IPS DF 6.9 (cell line): ENCODE measurements at places on chromosomes 5 and 9.

DNA sequence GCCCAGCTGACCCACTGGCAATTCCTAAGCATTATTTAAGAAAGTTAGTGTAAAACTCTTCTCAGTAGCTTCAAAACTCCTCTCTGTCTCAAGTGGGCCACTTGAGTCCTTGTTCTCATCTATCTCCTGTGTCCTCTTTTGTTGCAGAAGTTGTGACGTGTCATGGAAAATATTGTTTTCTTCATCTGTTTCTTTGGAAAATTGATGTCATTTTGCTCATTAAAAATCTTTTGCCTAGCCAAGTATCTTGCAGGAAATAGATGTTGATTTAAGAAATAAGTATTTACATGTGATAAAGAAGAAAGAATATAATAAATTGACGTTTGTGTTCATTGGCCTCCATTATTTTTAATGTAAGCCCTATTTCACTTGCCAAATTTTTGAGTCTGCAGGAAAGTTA lies 1158.4 kb upstream of the SEMA6A start:
- H3K27ac ChIP-seq, result no peak overlapping the region
- no peak overlapping the region for H3K4me3 ChIP-seq
- DNase-seq, result no peak

DNA sequence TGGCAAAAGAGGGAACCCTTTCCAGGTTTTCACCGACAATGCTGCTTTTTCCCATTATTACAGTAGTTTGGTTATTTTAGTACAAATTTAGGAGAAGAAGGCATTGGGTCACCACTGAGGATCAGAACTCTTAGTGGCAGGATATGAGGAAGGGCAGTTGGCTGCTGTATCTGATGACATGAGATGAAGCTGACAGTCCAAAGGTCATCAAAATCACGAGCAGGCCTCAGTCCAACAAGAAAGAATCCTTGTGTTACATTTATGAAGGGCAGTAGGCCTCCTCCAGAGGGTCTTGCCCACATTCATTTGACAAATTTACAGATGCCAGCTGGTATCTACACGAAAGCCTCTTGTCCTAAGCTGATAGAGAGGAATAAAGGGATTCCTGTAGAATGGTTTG lies 49.5 kb upstream of the COL15A1 start:
- H3K4me1 ChIP-seq, result no peaks in the 10 kb centered on the region
- H3K36me3 ChIP-seq, result no peaks in the 10 kb centered on the region
- H3K27ac ChIP-seq, result no peak overlapping the region
- no peak for DNase-seq

GRCh38 chr5:132190161-132190817 lies 37.4 kb downstream of the P4HA2 start:
- H3K27ac ChIP-seq, result no peak overlapping the region
- no peaks in the 10 kb centered on the region for H3K27me3 ChIP-seq
- no peaks in the 10 kb centered on the region for H3K4me1 ChIP-seq
- DNase-seq, result no peak

DNA sequence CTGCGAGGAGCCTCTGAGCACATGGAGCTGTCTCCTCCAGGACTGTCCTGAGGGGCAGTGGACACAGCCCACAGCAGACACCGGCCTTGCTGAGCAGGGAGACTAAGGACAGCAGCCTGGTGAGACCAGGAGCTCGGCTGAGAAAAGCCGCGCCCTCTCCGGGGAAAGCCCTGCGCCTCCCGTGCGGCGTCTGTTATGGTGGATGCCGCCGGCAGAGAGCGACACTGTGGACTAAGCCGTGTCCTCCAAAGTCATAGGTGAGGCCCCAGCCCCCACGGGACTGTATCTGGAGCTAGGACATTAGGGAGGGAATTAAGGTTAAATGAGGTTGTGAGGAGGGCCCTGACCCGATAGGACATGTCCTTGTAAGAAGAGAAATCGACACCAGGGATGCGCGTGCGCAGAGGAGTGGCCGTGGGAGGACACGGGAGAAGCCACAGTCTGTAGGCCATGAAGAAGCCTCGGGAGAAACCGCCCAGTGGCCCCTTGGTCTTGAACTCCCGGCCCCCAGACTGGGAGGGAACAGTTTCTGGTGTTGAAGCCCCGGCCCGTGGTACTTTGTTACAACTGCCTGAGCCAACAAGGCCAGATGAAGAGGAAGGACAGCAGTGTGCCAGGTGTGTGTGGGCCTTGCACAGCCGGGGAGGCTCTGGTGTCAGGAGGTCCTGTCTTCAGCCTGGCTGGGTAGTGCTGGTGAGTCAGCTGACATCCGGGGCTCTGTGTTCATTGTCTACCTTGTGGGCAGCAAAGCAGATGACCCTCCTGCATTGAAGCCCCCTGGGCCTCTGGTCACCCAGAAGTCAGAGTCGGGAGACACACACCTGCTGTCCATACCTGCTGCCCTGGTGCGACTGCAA lies 22.1 kb downstream of the MRPL36 start:
- no peaks in the 10 kb centered on the region for H3K27me3 ChIP-seq
- no peak for DNase-seq
- H3K36me3 ChIP-seq, result no peaks in the 10 kb centered on the region
- H3K4me3 ChIP-seq, result no peak overlapping the region

DNA sequence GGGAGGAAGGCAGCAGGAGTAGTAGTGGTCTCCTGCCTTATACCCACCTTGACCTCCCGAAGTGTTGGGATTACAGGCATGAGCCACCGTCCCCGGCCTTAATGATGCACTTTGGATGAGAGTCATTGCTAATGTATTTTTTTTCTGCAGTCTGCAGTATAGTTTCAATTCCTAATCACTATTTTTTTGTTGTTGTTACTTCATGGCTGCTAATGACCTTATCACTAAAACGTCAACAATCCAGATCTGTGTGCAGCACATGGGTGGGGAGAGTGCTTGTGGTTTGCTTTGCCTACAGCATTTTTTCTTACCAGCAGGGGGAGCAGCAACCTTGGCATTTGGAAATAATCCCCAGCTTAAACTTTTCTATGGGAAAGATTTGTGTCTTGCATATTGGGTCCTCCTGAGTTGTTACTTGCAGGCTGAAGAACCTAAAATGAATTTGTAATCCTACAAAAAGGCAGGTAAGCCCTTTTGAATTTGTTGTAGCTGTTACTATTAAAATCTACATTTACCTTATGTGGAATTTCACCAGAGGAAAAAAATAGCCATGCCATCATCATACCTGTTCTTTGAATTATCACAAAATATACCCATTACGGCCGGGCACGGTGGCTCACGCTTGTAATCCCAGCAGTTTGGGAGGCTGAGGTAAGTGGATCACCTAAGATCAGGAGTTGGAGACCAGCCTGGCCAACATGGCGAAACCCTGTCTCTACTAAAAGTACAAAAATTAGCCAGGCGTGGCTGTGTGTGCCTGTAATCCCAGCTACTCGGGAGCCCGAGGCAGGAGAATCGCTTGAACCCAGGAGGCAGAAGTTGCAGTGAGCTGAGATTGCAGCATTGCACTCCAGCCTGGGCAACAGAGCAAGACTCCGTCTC lies 6.3 kb upstream of the MED7 start:
- no peaks in the 10 kb centered on the region for H3K4me1 ChIP-seq
- no peaks in the 10 kb centered on the region for H3K27me3 ChIP-seq
- DNase-seq, result peak; percentile 58
- no peak overlapping the region for H3K4me3 ChIP-seq

- H3K27ac ChIP-seq, result no peak overlapping the region
- no peaks in the 10 kb centered on the region for H3K36me3 ChIP-seq
- no peaks in the 10 kb centered on the region for H3K4me1 ChIP-seq
- no peaks in the 10 kb centered on the region; the same call in 1 of the 2 replicates for H3K27me3 ChIP-seq
- DNase-seq, result no peak
Observed at GRCh38 chr9:110047955-110048402, 160.0 kb downstream of the C9orf152 start.

DNA sequence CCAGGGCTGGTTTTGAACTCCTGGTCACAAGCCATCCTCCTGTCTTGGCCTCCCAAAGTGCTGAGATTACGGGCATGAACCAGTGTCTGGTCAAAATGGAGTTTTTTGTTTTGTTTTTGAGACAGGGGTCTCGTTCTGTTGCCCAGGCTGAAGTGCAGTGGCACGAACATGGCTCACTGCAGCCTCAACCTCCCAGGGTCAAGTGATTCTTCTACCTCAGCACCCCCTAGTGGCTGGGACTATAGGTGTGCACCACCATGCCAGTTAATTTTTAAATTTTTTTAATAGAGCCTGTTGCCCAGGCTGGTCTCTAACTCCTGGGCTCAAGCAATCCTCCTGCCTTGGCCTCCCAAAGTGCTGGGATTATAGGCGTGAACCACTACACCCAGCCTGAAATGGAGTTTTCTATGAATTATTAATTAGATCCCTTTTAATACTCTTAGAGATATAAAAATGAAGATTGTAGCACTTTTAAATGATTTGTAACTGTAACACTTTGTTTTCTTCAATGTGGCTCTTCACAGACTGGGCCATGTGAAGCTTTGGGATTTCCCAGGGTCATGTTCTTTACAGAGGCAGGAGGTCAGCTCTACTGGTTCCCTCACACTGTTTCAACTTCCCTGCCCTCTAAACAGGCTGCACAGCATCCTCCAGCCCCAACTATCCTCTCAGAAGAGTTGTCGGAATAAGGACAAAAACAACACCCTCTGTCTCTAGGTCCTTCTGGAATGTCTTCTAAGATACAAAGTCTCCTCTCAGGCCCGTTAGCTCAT lies 32.7 kb upstream of the SPARC start:
- no peaks in the 10 kb centered on the region for H3K4me1 ChIP-seq
- H3K27ac ChIP-seq, result no peak overlapping the region
- H3K36me3 ChIP-seq, result no peaks in the 10 kb centered on the region
- H3K4me3 ChIP-seq, result no peak overlapping the region
- no peak for DNase-seq
